ENCODE measurements at places on chromosomes 4 and X. TPM values are rescaled to one million over a fixed set of nuclear protein-coding genes. Genes with fewer than 3 reads are reported as not detected.

MGAT4D gene
- total RNA-seq, result not detected

GAB1 gene
- total RNA-seq, result 0.30 TPM

YIPF7 gene
- total RNA-seq, result not detected

ADH7 gene
- total RNA-seq, result not detected

RHOXF1 gene
- total RNA-seq, result not detected

APOO gene
- total RNA-seq, result 29.7 TPM

TLL1 gene
- total RNA-seq, result not detected

CENPE gene
- total RNA-seq, result 2.6 TPM

DNA sequence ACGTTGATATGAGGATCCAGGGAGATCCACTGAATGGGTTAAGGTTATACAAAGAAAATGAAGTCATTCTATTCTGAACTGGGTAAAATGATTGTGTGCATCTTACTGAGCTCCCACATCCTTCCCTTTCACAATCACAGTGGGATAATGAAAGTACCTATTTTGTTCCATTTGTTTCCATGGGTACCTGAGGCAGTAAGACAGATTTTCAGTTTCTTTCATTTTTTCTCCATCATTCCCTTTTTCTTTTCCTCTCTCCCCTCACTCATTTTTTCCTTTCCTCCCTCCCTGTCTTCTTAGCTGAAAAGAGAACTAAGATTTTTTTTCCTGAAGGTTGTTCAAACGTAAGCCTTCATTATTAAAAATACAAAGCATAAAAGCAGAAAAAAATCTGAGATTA, 4.6 kb downstream of the GRIA2 start:
- no peak for DNase-seq

- DNase-seq, result no peak
Measured at GRCh38 chr4:954211-955020, 19.0 kb downstream of the DGKQ start.

- no peak for DNase-seq
Measured at GRCh38 chr4:8916906-8917305, 45.3 kb upstream of the HMX1 start.

GRCh38 chr4:56668267-56668666, 12.8 kb downstream of the HOPX start:
- no peak for DNase-seq

DNA sequence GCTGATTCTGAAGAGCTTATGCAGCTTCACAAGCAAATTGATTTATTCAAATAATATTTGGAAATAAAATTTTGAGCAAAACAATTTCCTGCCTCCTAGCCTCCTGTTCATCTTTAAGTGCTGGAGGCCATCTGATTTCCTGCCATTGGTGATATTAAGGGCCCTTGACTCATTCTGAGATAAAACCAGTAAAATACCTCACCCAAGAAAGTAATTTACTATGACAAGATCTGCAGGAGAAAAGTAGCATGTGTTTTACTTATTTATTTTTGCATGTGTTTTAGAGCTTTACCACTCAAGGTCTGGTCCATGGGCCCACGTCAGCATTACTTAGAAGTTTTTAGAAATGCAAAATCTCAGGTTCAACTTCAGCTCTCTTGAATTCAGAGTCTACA, 67.7 kb downstream of the DCLK2 start:
- no peak for DNase-seq

DNA sequence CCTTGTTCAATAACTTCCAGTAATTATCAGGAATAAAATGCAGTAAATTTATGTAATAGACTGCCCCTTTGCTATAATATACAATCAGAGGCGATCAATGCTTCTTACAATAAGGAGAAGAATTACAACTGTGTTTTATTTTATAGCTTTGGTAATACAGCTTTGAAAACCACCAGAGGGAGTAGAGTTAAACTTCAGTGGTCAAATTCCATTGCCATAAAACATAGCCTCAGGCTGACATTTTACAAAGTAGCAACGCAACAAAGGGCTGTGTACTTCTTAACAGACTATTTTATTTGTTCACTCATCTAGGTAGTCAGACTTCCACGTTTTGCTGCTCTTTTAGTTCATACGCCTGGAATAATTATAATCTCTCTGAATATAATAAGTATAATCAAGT, 58.5 kb downstream of the TEX13C start:
- no peak for DNase-seq

GRCh38 chr4:135123632-135124031, 922.0 kb upstream of the PABPC4L start:
- no peak for DNase-seq

- no peak for DNase-seq
Measured at GRCh38 chr4:187307131-187307530, 583.5 kb upstream of the FAT1 start.

DNA sequence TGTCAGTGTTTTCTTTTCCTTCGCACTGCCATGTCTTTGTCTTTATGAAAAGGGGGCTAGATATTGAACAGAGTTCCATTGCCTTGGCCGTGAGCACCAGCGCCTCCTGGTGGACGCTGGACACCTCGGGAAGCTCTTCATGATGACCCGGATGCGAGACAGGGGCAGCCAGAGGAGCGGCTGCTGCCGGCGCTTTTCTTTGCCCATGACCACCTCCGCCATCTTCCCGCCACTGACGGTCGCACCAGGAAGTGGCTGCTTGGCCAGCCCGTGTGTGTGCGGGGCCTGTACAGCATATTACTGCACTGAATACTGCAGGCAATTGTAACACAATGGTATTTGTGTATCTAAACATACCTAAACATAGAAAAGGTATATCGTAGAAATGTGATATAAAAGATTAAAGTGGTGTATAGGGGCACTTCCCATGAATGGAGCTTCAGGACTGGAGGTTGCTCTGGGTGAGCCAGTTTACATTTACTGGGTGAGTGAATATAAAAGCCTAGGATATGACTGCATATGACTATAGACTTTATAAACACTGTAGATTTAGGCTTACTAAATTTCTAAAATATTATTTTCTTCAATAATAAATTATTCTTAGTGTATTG, 15.8 kb upstream of the GRIA2 start:
- DNase-seq, result no peak

- no peak for DNase-seq
Measured at GRCh38 chr4:73099143-73099542, 29.6 kb upstream of the COX18 start.

DNA sequence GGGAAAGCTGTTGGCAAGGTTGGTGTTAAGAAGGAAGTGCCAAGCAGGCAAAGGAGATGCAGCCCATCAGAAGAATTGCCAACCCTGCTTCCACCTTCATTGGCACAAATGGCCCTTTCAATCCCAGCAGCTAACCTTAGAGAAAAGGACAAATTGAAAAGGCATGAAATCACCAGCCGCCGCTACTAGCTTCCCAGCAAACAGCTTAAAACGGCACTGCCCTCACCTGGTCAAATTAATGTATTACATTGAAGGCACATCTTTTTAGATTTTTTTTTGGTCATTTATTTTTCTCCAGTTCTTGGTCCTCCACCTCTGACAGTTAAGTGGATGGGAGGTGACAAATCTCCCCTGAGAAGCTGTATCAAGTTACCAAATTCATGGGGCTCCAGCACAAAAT, 51.0 kb upstream of the NHSL2 start:
- DNase-seq, result no peak

All from activated T-cell treated with anti-CD3 and anti-CD28 coated beads, Interleukin-2, amount 50 U/mL, for 4 hours (primary cell).